ENCODE measurements at places on chromosomes 12 and 14. TPM values are rescaled to one million over a fixed set of nuclear protein-coding genes. Genes with fewer than 3 reads are reported as not detected.
A peak's percentile ranks its signal among the peaks of the same experiment; 100 is the strongest.

DNA sequence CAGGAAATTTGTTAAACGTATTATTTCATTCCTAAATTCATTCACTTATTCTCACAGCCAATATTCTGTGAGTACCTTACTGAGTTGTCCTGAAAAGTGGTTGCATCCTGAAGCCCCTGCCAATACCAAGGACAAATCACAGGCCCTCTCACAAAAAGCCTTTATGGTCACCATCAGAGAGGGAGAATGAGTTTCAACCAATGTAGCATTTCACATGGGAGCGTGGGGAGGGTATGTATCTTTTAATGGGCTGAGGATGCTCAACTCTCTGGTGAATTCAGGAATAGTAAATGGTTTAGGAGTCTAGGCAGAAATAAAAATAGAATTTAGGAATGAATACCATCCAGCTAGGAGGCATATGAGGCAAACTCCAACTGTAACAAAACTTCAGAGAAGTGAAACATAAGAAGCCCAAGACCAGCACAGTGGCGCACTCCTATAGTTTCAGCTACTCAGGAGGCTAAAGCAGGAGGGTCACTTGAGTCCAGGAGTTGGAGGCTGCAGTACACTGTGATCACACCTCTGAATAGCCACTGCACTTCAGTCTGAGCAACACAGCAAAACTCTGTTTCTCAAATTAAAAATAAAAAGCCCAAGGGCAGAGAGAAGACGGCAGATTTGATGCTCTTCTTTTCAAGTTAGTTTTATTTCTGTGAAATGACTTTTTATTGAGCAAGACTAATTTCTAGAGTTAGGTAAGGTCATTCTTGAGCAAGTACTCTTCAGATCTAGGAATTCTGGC is 142.7 kb downstream of the HMGA2 start:
- no peaks in the 10 kb centered on the region for H3K36me3 ChIP-seq
- H3K27me3 ChIP-seq = no peaks in the 10 kb centered on the region
- H3K4me1 ChIP-seq = no peaks in the 10 kb centered on the region
- H3K4me3 ChIP-seq = no peak overlapping the region
- H3K27ac ChIP-seq = no peak overlapping the region
- no peak for DNase-seq

DNA sequence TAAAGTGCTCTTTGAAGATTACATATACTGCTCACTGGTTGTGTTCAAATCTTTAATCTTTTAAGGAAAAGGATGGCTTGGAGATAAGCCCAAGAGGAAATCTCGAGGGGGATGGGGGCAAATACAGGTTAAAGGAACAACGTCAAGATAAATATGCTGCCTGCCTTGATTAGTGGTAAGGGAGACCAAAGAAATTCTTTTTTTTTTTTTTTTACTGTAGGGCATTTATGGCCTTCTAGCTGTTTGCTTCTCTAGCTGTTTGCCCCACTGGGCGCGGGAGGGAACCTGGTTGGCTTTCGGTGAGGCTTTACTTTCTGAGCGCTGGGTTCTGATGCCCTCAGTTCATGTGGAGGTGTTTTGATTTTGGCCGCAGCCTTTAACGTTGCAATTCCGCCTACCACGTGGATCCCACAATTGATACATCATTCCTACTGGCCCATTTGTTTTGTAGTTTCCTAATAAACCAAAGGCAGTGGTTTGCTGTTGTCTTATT is 5.7 kb downstream of the CCND2 start:
- no peaks in the 10 kb centered on the region for H3K27me3 ChIP-seq
- H3K27ac ChIP-seq = peak overlapping the region; percentile 97
- peaks cover 61% of the 10 kb centered on the region for H3K36me3 ChIP-seq
- no peak for DNase-seq
- H3K4me3 ChIP-seq = no peak overlapping the region

DNA sequence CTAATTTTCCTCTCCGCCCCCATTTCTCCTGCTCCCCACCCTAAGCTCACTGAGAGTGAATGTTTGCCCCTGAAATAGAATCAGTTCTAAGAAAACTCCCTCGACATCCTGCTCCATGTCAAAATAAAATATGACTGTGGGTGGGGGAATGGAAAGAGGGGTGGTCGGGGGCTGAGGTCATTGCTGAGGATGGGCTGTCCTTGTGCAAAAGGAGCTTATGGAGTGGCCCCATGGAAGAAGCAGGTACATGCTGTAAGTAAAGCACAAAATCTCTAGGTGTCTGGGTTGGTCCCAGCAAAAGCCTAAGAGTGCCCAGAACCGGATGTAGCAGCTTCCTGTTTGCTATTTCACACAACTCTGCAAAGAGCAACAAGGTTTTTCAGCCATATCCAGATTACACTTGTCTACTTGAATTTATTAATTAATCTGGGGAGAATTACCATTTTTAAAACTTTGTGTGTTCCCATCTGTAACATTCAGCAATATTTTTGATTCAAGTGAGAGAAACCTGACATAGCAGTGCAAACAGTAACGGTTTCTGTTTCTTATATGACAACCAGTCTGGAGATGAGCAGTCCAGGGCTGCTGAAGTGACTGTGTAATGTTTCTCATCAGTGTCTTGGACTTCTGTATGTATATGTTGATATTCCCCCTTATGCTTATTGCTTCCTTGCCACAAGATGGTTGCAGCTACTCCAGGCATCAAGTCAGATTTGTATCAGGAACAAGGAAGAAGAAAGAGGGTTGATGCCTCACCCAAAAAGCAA is 40.4 kb upstream of the GZMB start:
- no peak overlapping the region for H3K27ac ChIP-seq
- peaks cover 13% of the 10 kb centered on the region for H3K4me1 ChIP-seq
- no peak for DNase-seq

DNA sequence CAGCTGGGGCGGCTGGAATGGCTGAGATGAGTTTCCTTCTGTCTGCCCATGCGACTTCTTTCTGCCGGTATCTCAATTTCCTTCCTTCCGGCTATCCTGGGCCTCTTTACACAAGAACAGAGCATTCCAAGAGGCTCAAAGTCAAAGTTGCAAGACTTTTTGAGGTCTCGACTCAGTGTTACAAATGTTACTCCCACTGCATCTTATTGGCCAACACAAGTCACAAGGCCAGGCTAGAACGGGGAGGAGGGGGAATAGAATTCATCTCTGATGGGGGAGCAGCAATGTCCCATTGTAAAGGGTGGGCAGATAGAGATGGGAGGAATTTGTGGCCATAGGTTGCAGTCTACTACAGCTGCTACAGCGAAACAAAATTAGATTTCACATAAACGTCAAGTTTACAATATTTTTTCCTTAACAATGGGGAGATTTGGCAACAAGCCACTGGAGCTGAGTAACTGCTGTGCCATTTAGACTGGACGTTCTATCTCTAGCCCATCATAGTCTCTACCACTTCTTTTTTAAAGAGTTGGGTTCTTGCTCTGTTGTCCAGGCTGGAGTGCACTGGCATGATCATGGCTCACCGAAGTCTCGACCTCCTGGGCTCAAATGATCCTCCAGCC is 9.5 kb upstream of the NYNRIN start:
- no peak overlapping the region for H3K4me3 ChIP-seq
- H3K27ac ChIP-seq = no peak overlapping the region
- DNase-seq = no peak
- H3K27me3 ChIP-seq = no peaks in the 10 kb centered on the region
- peaks cover 15% of the 10 kb centered on the region for H3K4me1 ChIP-seq
- H3K36me3 ChIP-seq = no peaks in the 10 kb centered on the region

GRCh38 chr12:91628656-91629055 is 446.0 kb upstream of the DCN start:
- no peak for DNase-seq
- no peaks in the 10 kb centered on the region for H3K27me3 ChIP-seq
- no peak overlapping the region for H3K27ac ChIP-seq
- H3K4me1 ChIP-seq = no peaks in the 10 kb centered on the region

DNA sequence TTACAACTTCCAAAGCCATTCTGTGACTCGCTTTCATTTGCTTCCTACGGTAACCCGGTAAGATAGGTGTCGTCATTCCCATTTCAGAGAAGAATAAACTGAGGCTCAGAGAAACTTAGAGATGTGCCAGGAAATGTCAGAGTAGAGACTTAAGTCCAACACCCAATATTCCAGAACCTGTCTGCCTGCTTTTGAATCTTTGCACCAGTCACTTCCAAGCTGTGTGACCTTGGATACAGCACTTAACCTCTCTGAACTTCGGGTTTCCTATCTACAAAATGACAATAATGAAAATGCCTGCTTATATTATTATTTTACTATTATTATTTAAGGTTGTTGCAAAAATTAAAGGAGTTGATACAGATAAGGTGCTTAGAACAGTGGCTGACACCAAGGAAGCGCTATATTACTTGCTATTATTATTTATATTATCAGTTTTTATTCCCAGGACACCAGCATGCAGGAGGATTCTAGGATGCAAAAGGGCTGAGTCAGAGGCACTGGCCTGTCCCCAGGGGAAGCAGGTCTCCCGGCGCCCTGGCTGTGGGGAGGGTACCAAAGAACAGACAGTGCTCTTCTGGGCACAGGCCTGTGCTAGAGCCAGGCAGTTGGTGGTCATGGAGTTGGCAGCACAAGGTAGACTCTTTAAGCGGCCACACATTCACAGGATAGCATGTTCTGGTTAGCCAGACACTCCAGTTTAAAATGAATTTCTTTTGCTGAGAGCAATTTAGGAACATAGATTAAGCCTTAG is 5.4 kb downstream of the HSPB8 start:
- DNase-seq = no peak
- H3K27ac ChIP-seq = peak overlapping the region; percentile 99
- H3K4me3 ChIP-seq = peak overlapping the region; percentile 71
- peaks cover 70% of the 10 kb centered on the region for H3K4me1 ChIP-seq
- H3K36me3 ChIP-seq = peaks cover 28% of the 10 kb centered on the region
- H3K27me3 ChIP-seq = no peaks in the 10 kb centered on the region

DNA sequence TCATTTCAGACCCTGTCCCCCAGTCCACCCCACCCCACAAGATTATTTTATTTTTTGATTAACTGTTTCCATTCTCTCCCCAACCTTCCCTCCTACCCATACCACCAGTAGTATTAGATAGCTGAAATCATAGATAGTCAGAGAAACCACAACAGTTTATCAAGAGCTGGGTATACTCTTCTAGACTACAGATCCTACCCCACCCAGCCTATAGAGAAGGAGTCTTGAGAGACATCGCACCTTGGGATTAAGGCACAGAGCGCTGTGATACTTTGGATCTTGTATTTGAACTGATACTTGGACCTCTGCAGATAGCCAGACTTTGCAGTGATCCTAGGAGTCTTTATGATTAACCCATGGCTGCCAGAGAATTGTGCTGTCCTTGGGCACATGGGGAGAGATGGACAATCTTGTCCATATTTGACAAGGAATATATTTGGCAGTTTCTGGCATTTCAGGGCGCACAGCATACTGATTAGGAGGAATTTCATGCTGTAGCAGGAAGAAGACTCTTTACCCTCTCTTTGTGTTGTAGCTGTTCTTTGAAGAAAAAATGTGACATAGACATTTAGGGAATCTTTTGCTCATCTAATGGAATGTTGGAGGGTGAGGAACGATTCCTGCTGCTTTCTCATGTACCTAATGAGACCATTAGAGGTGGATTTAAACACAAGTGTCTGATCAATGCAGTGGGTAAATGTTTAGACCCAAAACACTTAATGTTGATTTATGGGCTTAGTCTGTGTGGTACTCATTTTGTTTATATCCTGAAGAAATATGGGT is 982 bp downstream of the RBMS2 start:
- peak overlapping the region; percentile 61 for H3K4me3 ChIP-seq
- no peaks in the 10 kb centered on the region for H3K27me3 ChIP-seq
- peak overlapping the region; percentile 91 for H3K27ac ChIP-seq
- no peak for DNase-seq

DNA sequence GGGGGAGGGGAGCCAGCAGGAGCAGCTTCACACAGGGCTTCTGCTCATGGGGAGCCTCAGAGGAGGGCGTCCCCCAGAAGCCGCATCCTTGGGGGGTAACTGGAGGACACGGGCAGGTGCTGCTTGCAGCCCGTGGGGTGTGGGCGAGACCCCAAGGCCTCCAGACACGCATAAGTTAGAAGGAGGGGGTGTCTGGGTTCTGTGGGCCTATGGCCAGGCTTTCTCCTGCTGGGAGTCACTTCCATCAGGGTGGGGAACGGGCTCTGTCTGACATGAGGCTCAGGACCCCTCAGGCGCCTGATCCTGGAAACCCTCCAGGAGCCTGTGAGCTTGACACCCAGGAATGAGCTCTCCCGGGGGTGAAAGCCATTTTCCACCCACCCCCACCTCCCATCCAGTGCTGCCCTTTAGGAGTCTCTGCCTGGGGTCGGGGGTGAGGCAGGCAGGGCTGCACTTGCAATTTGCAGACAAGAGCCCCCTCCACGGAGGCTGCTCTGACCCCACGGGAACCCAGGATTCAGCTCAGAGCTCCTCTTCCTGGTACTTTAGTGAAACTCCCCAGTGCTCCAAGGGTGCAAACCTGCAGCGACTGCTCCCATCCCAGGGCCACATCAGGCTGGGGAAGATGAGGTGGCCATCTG is 325.7 kb downstream of the ADGRD1 start:
- H3K27ac ChIP-seq = no peak overlapping the region
- H3K4me3 ChIP-seq = no peak overlapping the region
- DNase-seq = no peak
- H3K4me1 ChIP-seq = no peaks in the 10 kb centered on the region
- no peaks in the 10 kb centered on the region for H3K27me3 ChIP-seq
- H3K36me3 ChIP-seq = no peaks in the 10 kb centered on the region

- no peaks in the 10 kb centered on the region for H3K27me3 ChIP-seq
- H3K27ac ChIP-seq = no peak overlapping the region
- H3K4me3 ChIP-seq = no peak overlapping the region
- no peaks in the 10 kb centered on the region for H3K4me1 ChIP-seq
- H3K36me3 ChIP-seq = peaks cover 89% of the 10 kb centered on the region
- DNase-seq = no peak
Observed at GRCh38 chr14:102943979-102944378, 21.5 kb downstream of the AMN start.

GRCh38 chr12:62916632-62917425 is 18.1 kb downstream of the PPM1H start:
- no peaks in the 10 kb centered on the region for H3K36me3 ChIP-seq
- peaks cover 7% of the 10 kb centered on the region for H3K4me1 ChIP-seq
- H3K27me3 ChIP-seq = no peaks in the 10 kb centered on the region
- DNase-seq = no peak
- no peak overlapping the region for H3K4me3 ChIP-seq
- H3K27ac ChIP-seq = no peak overlapping the region

DNA sequence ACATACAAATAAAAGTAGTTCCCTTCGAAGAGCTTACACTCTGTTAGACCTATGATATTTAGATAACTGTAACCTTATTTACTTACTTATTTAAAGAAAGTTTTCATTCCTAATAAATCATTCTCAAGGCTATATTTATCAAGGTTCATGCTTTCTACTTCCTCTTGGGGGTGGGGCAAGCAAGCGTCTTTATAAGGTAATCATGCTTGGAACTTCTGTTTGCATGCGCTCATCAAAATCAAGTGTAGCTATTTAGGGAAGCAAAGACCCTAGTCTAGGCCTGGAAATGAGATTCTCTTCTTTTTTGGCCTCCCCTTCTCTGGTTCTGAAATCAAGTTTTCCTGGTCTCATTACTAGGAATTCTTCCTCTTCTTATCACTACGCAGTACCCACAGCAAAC is 766 bp downstream of the RERG start:
- H3K36me3 ChIP-seq = no peaks in the 10 kb centered on the region
- no peak for DNase-seq
- H3K27me3 ChIP-seq = no peaks in the 10 kb centered on the region
- no peaks in the 10 kb centered on the region for H3K4me1 ChIP-seq

GRCh38 chr12:2287151-2287550 is 234.4 kb downstream of the CACNA1C start:
- no peaks in the 10 kb centered on the region for H3K4me1 ChIP-seq
- no peak for DNase-seq
- H3K36me3 ChIP-seq = no peaks in the 10 kb centered on the region
- no peaks in the 10 kb centered on the region for H3K27me3 ChIP-seq
- no peak overlapping the region for H3K4me3 ChIP-seq

The CFAP54 gene
- 0.28 TPM for total RNA-seq

The TCHP gene
- 9.4 TPM for total RNA-seq

The PAPLN gene
- total RNA-seq = 5.1 TPM

The TRPV4 gene
- 0.90 TPM for total RNA-seq

The ESRRB gene
- 10.0 TPM for total RNA-seq

The UBR7 gene
- 22.6 TPM for total RNA-seq

The KRT6B gene
- not detected for total RNA-seq

All from right atrium auricular region (tissue), 2 donors.